ENCODE measurements at places on chromosomes 2 and 18.

GRCh38 chr18:63120620-63121019 is 198.9 kb downstream of the BCL2 start:
- peak; percentile 45 for DNase-seq

DNA sequence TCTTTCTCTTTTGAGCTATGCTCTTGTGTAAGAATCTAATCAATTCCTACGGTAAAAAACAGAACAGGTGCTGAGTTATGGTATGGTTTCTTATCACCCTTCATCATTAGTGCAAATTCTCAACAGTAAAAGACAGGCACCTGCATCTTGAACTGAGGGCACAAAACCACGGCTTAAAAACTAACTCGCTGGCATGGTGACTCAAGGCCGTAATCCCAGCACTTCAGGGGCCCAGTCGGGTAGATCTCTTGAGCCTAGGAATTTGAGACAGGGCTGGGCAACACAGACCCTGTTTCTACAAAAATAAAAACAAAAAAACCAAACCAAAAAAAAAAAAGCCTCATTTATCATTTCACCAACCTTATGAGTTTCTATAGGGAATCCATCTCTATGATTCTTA is 33.3 kb downstream of the THAP4 start:
- no peak for DNase-seq

DNA sequence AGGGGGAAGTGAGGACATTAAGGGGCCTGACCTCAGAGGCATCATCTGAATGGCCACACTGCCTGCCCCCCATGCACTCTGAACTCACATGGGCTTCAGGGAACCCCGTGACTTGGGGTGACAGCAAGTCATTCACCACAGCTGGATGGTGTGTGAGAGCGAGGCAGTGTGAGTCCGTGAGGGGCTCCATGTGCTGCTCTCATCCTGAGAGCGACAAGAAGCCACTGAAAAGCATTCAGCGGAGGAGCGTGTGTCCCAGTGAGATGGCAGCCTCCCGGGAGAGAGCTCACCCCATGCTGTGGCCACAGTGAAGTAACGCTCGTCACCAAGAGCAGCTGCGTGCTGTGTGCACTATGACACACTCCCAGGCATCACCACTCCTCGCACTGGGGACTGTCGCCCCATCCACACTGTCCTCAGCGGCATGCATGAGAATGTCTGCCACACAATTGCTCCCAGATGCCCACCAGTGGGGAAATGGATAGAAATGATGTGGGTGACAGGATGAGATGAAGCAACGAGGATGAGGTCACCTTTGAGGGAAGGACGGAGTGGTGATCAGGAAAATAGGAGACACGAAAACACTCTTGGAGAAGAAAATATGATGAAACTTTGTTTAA is 213.0 kb upstream of the RAB6C start:
- no peak for DNase-seq

- no peak for DNase-seq
Observed at GRCh38 chr2:148594216-148594615, 50.3 kb upstream of the EPC2 start.

GRCh38 chr2:143329288-143329687 is 200.1 kb downstream of the ARHGAP15 start:
- no peak for DNase-seq

Measured in NCI-H82 (cell line).